Ascending aorta (tissue), 2 donors: ENCODE measurements at places on chromosomes 7 and 10. TPM values are rescaled to one million over a fixed set of nuclear protein-coding genes. Genes with fewer than 3 reads are reported as not detected.

GRCh38 chr7:121475806-121476205, 79.7 kb upstream of the FAM3C start:
- no peak overlapping the region for H3K27ac ChIP-seq
- no peaks in the 10 kb centered on the region for H3K36me3 ChIP-seq
- H3K4me1 ChIP-seq: no peaks in the 10 kb centered on the region
- H3K27me3 ChIP-seq: no peaks in the 10 kb centered on the region
- H3K4me3 ChIP-seq: no peak overlapping the region

- H3K36me3 ChIP-seq: no peaks in the 10 kb centered on the region
- no peak overlapping the region for H3K4me3 ChIP-seq
- H3K27me3 ChIP-seq: no peaks in the 10 kb centered on the region
Observed at GRCh38 chr7:127791446-127792189, 139.6 kb downstream of the SND1 start.

DNA sequence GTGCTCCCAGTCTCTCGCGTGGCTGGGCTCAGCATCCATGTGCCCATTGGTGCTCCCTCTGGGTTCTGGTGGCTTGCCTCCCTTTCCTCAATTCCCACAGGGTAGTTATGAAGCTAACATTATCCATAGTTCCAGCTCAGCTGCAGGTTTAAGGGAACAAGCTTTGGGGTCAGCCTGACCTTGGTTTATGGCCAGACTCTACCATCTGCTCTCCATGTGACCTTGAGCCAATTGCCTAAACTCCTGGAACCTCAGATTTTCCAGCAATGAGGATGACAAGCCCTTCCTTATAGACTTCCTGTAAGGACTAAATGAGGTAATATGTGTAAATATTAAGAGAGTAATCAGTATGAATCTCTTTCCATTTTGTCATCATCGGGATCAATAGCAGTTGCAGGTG, 10.1 kb upstream of the SLC29A3 start:
- H3K27me3 ChIP-seq: no peaks in the 10 kb centered on the region
- no peaks in the 10 kb centered on the region for H3K36me3 ChIP-seq
- no peak overlapping the region for H3K27ac ChIP-seq
- no peak for DNase-seq

- H3K36me3 ChIP-seq: no peaks in the 10 kb centered on the region
- H3K27me3 ChIP-seq: no peaks in the 10 kb centered on the region
- H3K27ac ChIP-seq: no peak overlapping the region
- H3K4me3 ChIP-seq: no peak overlapping the region
Observed at GRCh38 chr7:106982415-106982814, 62.1 kb upstream of the PRKAR2B start.

GRCh38 chr7:92631850-92632487, 41.8 kb upstream of the FAM133B start:
- H3K4me1 ChIP-seq: peaks cover 38% of the 10 kb centered on the region
- no peaks in the 10 kb centered on the region for H3K27me3 ChIP-seq
- peak overlapping the region; percentile 56 for H3K27ac ChIP-seq
- no peak overlapping the region for H3K4me3 ChIP-seq

- H3K4me3 ChIP-seq: no peak overlapping the region
- no peaks in the 10 kb centered on the region for H3K4me1 ChIP-seq
- no peaks in the 10 kb centered on the region for H3K27me3 ChIP-seq
- DNase-seq: no peak
Observed at GRCh38 chr7:137634356-137634755, 212.4 kb downstream of the DGKI start.

GRCh38 chr10:130195746-130196294, 59.6 kb downstream of the GLRX3 start:
- H3K4me1 ChIP-seq: peaks cover 1% of the 10 kb centered on the region
- no peaks in the 10 kb centered on the region for H3K36me3 ChIP-seq
- no peaks in the 10 kb centered on the region for H3K27me3 ChIP-seq
- H3K27ac ChIP-seq: no peak overlapping the region

Gene MKX
- 15.8 TPM for total RNA-seq
